ENCODE measurements at places on chromosomes 7 and 10.

GRCh38 chr10:102919992-102920739, 2.1 kb downstream of the CNNM2 start:
- DNase-seq, result no peak

DNA sequence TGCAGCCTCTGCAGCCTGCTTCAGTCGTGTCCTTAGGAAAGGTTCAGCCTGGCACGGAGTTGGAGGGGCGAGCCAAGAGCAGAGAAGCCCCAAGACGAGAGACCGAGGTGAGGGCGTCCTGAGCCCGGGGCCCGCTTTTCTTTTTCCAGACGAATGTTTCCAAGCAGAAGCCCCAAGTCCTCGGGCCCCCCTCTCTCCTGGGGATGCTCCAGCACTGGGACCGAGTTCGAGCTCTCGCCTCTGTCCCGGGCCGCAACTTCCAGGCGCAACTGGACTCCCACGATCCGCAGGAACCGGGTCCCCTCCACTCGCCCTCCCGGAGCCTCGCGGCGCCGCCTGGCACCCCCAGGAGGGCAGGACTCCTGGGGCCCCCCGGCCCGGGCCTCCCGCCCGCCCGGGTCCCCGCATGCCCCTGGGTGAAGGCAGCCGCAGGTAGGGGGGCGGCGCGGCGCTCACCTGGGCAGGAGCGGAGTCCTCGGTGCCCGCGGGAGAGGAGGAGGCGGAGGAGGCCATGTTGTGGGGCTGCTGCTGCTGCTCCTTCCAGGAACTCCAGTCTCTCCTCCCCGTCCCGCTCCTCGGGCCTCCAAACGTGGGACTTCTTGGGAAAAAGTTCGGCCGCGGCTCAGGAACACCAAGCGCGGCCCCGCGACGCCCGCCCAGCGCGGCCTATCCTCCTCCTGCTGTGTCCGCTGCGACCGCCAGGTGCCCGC, 45.3 kb upstream of the CDK1 start:
- no peak for DNase-seq

DNA sequence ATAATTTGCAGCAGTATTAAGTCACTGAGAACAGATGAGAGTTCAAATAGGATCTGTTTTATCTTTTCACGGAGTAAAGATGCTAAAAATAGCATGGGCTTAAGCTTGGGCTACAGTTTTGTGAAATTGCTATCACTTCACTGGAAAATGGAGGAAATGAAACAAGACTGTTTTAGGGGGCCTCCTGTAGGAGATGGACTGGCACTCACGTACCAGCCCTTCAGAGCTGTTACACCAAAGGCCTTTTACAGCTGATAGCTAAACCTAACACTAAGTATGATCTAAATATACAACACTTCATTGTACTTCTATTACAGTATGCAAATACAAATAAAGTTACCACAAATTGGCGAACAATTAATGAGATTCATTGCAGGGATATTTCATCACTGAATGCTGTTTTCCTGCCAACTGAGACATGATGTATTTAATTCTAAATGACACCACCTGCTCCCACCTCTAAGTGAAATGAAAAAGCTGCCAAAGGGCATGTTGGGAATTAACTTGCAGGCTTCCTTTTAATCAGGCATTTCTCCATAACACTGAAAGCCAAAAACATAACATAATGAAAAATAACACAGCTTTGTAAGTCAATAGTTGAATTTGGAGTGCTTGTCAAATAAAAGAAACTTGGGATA, 304.5 kb upstream of the LRRN3 start:
- DNase-seq, result no peak

- DNase-seq, result no peak
These were observed 152.1 kb upstream of the GHITM start for GRCh38 chr10:83987216-83987615.
